ENCODE measurements at places on chromosomes 12 and 14.

GRCh38 chr12:4825011-4825858 lies 84.5 kb upstream of the KCNA1 start:
- no peak for DNase-seq

DNA sequence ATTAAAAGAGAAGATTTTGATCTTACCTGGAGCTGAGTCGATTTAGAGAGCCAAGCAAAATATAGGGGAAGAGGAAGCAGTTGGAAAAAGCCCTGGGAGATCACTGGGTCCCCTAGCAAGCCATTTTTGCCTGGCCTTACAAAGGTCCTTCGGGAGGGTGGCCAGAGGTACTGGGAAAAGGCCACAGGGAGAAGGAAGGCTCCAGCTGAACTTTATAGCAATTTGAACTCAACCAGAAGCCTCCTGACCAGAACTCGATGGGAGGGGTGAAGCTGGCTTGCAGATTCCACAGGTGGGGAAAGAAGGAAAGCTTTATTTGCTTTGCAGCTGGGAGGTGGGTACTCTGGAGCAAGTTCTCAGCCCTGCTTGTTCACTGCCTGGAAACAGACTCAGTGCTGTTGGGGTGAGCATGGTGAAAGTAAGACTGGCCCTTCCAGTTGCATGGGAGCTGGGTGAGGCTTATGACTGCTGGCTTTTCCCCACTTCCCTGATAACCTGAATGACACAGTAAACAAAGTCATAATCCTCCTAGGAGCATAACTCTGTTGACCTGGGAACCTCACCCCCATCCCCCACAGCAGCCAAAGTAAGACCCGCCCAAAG lies 855.8 kb downstream of the FSCB start:
- DNase-seq: no peak

DNA sequence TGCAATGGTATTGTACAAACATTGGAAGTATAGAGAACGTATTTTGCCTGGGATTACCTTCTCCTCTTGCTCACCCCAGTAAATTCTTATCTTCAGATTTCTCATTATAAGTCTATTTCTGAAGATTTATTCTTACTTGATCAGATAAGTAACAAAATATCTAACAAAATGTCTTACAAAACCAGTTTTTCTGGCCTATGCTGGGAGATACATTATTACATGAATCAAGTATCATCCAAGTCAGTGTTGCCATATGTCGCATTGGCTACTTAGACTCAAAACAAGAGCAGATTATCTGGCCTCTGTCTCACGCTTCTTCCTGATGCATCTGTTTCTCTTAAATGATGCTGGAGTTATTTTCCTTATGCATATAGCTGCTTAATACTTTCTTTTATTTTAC lies 408.5 kb downstream of the CCER1 start:
- DNase-seq: no peak

- DNase-seq: no peak
These were observed 9.8 kb downstream of the ZNF605 start for GRCh38 chr12:132946246-132946820.

DNA sequence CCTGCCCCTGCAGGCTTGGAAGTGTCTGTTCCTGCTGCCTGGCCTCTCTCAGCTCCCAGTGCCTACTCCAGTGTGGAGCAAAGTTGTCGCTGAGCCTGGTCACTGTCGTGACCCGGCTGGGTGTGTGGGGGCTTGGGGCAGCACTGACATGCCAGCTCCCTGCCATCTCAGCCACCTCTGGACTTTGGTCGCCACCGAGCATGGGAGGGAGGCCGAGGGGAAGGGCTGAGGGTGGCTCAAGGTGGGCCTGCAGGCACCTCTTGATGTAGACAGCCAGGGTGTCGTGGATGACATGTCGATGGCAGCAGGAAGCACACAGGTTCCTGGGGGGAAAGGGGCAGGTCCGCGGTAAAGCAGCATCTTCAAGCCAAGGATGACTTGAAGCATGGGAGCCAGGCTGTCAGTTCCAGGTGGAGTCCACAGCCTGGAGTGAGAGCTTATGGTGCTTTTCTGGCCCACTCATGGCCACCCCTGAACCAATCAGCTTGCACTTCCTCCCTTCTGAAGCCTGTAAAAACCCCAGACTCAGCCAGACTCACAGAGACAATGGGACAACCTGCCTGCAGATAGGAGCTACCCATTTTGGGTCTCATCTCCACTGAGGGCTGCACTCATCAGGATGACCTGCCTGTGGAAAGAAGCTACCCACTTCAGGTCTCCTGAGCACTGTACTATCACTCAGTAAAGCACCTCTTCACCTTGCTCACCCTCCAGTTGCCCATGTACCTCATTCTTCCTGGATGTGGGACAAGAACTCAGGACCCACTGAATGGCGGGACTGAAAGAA lies 210.1 kb downstream of the MON2 start:
- DNase-seq: no peak

GRCh38 chr12:117100851-117101673 lies 1.8 kb upstream of the TESC start:
- DNase-seq: no peak

GRCh38 chr12:93668919-93669418 lies 8.2 kb upstream of the CRADD start:
- no peak for DNase-seq

- no peak for DNase-seq
These were observed 53.8 kb upstream of the NTF3 start for GRCh38 chr12:5377997-5378592.

GRCh38 chr12:86081843-86082242 lies 174.3 kb downstream of the MGAT4C start:
- no peak for DNase-seq

DNA sequence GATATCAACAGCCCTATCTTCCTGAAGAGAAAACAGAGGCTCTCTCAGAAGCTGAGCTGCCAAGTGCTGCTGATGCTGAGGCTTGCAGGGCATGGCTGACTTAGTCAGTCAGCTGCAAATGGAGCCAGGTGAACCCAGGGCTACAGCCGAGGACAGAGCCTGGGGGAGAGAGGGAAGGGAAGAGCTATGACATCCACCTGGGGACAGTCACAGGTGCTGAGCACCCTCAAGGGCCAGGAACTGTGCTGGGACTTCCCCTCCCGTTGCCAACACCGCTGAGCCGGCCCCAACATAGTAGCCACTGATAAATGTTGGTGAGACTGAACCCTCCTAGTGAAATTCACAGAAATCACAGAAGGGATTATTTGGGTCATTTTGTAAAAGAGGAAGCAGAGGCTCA lies 6.7 kb upstream of the CHGA start:
- DNase-seq: no peak

GRCh38 chr12:20883288-20883687 lies 72.8 kb downstream of the SLCO1B3 start:
- no peak for DNase-seq

GRCh38 chr12:2925322-2925995 lies 33.7 kb upstream of the TEAD4 start:
- DNase-seq: no peak

DNA sequence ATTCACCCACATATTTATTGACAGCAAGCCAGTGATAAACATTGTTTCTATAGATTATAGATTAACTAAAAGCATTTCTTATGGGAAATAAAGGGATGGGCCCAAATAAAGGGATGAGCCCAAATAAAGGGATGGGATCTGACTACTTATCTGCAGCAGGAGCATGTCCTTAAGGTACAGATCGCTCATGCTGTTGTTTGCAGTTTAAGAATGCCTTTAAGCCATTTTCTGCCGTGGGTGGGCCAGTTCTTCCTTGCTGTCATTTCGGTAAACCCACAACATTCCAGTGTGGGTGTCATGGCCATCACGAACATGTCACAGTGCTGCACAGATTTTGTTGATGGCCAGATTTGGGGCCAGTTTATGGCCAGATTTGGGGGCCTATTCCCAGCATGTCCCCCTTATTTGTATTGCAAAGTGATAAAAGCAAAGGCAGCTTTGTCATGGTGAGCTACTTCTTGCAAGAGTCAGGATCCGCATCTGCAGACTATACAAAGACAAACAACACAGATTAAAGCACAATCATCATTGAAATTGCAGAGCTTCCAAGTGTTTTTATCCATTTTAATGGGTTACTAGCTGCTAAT lies 700.7 kb downstream of the LRFN5 start:
- DNase-seq: no peak

DNA sequence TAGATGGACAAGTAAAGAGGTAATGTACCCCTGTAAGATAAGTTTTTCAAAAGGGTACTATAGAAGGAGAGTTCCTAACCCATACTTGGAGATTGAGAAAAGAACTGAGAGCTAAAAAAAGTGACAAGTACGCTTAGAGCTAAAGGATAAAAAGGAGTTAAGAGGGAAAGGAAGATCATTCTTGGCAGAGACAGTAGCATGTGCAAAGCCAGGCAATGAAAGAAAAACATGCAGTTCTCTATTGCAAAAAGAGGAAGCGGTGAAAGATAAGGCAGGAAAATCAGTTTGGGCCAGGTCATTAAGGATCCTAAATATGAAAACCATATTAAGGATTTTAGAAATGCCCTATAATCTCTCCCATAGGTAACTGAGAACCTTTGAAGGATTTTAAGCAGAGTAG lies 500.4 kb upstream of the GARIN6 start:
- DNase-seq: no peak

DNA sequence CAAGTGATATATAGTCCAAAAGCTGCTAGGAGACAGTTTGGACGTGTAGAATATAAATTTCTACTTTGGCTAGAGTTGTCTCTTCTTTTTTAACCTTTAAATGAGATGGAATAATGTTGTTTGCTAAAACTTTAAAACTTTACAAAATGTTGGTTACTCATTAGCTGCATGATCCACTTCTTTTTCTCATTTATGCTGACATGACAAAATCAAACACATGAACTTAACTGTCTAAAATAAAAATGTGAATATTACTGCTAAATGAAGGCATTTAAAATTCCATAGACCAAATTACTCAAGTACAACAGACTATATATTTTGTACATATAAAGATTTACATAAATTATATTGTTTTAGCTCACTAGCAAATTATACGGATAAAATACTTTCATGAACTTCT lies 135.9 kb upstream of the ABCD2 start:
- no peak for DNase-seq

DNA sequence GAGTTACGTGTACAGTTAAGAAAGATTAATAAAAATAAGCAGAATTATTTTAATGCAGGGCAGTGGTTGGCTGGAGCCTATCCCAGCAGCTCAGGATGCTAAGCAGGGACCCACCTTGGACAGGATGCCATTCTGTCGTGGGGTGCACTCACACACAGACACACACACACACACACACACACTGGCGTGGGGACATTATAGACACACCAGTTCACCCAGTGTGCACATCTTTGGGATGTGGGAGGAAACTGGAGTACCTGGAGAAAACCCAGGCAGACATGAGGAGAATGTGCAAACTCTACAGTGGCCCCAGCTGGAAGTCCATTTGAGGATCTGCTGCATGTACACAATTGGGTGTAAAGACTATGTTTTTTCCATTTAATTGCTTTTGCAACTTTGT lies 12.8 kb upstream of the IFI27L2 start:
- DNase-seq: no peak

All from AG09309 (cell line).